ENCODE measurements at places on chromosomes 3 and 15. TPM values are rescaled to one million over a fixed set of nuclear protein-coding genes. Genes with fewer than 3 reads are reported as not detected.

- no peak for DNase-seq
- no peaks in the 10 kb centered on the region for H3K27me3 ChIP-seq
- no peak overlapping the region for H3K27ac ChIP-seq
- no peak overlapping the region for H3K4me3 ChIP-seq
- no peaks in the 10 kb centered on the region for H3K4me1 ChIP-seq
- no peaks in the 10 kb centered on the region for H3K36me3 ChIP-seq
Measured at GRCh38 chr3:23051240-23052140, 151.6 kb upstream of the UBE2E2 start.

- no peak for DNase-seq
- no peaks in the 10 kb centered on the region for H3K36me3 ChIP-seq
Measured at GRCh38 chr3:57030721-57031120, 29.7 kb upstream of the SPATA12 start.

MUC20 gene
- 1.5 TPM for total RNA-seq

GRCh38 chr3:148077965-148078364 is 619.7 kb upstream of the AGTR1 start:
- no peaks in the 10 kb centered on the region for H3K27me3 ChIP-seq
- H3K27ac ChIP-seq: no peak overlapping the region
- no peaks in the 10 kb centered on the region for H3K36me3 ChIP-seq
- H3K4me3 ChIP-seq: no peak overlapping the region

CX3CR1 gene
- total RNA-seq: 1.9 TPM

DNA sequence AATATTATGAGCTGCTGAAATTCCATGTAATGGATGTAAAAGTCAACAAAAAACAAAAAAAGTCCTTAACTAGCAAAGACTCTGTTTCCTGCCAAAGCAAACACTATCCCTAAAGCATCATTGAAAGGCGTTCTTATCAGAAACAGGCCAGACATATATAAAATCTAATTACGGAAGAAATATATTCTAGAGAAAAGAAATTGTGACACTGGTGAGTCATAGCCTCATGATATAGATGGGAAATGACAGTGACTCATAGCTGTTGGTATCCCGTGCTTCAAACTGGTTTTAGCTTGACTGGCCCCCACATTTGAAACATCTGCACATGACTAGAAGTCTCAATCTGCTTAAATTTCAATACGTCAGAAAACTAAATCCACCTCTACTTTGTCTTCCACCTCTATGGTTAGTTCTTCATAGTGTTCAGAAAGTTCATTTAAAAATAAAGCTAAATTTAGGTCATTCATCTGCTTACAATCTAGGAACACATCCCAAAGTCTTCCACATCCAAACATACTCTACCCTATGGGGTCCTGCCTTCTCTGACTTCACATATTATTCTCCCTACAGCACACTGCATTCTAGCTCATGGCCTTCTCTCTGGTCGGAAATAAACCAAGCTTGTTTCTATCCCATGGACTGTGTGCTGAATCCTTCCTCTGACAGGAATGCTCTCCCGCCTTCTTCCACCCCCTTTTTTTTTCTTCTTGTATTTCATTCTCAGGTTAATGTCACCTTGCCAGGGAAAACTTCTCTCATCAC is 456.3 kb upstream of the ARRDC4 start:
- H3K27me3 ChIP-seq: no peaks in the 10 kb centered on the region
- no peaks in the 10 kb centered on the region for H3K36me3 ChIP-seq
- DNase-seq: no peak
- no peaks in the 10 kb centered on the region for H3K4me1 ChIP-seq

- no peaks in the 10 kb centered on the region for H3K4me1 ChIP-seq
- H3K4me3 ChIP-seq: no peak overlapping the region
- peaks cover 63% of the 10 kb centered on the region for H3K36me3 ChIP-seq
- H3K27me3 ChIP-seq: no peaks in the 10 kb centered on the region
- DNase-seq: no peak
- H3K27ac ChIP-seq: no peak overlapping the region
Measured at GRCh38 chr3:121794264-121794983, 40.4 kb downstream of the IQCB1 start.

GRCh38 chr3:10445561-10446175 is 59.7 kb downstream of the ATP2B2 start:
- H3K36me3 ChIP-seq: no peaks in the 10 kb centered on the region
- no peak for DNase-seq
- peaks cover 39% of the 10 kb centered on the region for H3K4me1 ChIP-seq
- H3K4me3 ChIP-seq: no peak overlapping the region

- peak within 1 kb of the TSS; percentile 94 for H3K4me3 ChIP-seq
- peak within 1 kb of the TSS; percentile 94 for H3K27ac ChIP-seq
- peaks cover 34% of the 10 kb centered on the region for H3K4me1 ChIP-seq
- H3K36me3 ChIP-seq: no peaks in the 10 kb centered on the region
Measured at GRCh38 chr3:191329654-191330529, at the start of gene UTS2B. UTS2B (minus strand) TSS chr3:191330526; CDS start chr3:191282189, 48,337 bp downstream.

- H3K36me3 ChIP-seq: no peaks in the 10 kb centered on the region
- DNase-seq: no peak
- no peak overlapping the region for H3K4me3 ChIP-seq
- no peaks in the 10 kb centered on the region for H3K4me1 ChIP-seq
Measured at GRCh38 chr3:172007065-172007370, 32.4 kb upstream of the FNDC3B start.

GRCh38 chr3:166634091-166634746 is 745.9 kb downstream of the ZBBX start:
- no peak overlapping the region for H3K27ac ChIP-seq
- no peaks in the 10 kb centered on the region for H3K36me3 ChIP-seq
- H3K4me1 ChIP-seq: no peaks in the 10 kb centered on the region
- DNase-seq: no peak
- H3K4me3 ChIP-seq: no peak overlapping the region

DNA sequence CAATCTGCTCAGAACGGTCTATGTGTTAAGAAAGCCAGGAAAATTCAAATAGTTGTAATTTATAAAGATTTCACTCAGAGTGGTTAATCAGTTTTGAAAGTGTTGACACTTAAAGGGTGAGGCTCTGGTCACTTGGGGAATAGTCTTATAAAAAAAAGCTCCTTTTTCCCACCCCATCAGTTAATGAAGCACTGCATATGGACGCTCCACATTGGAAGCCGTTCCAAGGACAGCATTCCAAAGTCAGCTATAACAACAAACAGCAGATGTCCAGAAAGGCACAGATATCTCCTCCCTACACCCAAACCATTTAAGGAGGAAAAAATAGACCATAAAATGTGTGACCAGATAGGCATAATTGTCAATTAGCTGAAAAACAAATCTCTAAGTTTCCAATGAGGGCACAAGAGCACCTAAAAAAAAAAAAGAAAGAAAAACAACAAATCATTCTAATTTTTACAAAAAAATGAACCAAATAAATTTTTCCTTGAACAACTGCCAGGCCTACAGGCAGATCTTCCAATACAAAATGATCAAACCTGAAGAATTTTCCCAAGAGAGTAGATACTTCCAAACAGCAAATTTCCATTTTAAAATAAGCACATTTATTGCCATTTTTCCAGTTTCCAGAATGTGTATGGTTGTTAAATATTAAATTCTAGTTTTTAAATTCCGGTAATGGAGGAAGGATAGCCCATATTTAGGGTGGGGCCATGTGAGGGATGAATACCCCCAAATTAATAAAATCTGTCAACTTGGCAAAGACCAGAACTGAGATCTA is 198.3 kb downstream of the ERC2 start:
- no peak overlapping the region for H3K4me3 ChIP-seq
- no peak overlapping the region for H3K27ac ChIP-seq
- no peaks in the 10 kb centered on the region for H3K36me3 ChIP-seq
- no peaks in the 10 kb centered on the region for H3K4me1 ChIP-seq
- DNase-seq: no peak
- no peaks in the 10 kb centered on the region for H3K27me3 ChIP-seq

Measured in psoas muscle (tissue), 8 donors.